T-helper 1 cell (primary cell): ENCODE measurements at places on chromosomes 4 and X.

GRCh38 chr4:185261946-185262345 lies 52.5 kb downstream of the SNX25 start:
- no peak for DNase-seq

DNA sequence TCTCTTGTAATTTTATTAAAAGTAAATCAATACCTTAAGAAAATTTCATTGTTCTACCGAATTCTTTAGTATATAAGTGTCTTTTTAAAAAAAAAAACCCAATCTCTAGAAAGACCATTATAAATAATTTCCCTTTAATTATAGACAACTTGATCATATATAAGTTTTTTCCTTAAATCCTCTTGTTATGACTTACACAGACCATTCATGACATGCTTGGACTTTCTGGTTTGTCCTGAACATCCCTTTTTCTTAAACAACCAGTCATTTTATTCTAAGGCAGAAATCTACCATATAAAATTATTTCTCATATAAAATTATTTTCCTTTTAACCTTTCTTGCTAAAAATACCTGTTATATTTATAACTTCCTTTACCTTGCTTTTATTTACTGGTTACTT lies 15.4 kb upstream of the FHDC1 start:
- DNase-seq, result no peak

- no peak for DNase-seq
Observed at GRCh38 chrX:30576881-30577280, 685 bp downstream of the TASL start.

DNA sequence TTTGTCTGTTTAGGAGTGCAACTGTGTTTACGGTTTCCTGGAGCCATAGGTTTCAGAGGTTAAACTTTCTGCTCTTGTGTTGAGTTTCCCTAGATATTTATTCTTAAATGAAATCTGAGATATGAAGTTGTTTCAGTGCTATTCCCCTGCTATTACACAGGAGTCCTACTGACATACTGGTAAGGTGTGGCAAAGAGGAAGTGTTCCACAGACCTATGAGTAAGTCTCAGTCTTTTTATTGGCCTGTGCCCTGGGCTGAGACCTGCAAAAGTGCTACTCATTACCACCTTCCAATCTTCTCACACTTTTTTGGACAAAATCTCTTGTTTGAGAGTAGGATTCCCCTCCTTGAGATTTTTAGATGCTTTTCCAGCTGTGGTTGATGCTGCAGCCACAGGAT lies 35.6 kb upstream of the MAGEA8 start:
- DNase-seq, result no peak

GRCh38 chr4:5893004-5893580 lies at the start of gene CRMP1:
Gene CRMP1 (minus strand): TSS chr4:5893086. CDS start chr4:5892969, 117 bp downstream.
- DNase-seq, result no peak

- DNase-seq, result no peak
Observed at GRCh38 chrX:148991502-148991901, 491.1 kb downstream of the AFF2 start.

DNA sequence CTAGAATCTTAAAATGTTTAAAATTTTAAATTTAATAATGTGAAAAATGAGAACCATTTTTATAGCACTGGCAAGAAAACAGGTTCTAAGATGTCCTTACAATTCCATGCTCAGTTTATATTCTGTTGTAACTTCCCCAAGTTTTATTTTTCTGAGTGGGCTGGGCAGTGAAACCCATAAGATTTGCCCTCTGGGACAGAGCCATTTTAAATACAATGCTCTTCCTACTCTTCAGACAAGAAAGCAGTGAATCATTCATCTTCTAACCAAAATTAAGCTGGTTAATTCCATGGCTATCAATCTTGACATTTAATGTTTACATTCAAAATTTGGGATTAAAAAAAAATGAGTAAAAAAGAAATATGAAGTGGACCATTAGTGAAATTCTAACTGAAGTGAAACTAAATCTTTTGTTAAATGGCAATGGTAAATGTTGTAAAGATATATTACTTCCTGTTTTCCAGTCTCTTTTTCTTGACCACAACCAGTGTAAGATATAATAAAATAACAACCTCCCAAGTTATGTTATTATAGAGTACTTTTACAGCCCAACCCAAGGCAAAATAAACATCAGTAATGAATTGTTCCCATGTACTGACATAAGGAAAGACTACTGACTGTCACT lies 37.2 kb upstream of the PTPN13 start:
- DNase-seq, result no peak

DNA sequence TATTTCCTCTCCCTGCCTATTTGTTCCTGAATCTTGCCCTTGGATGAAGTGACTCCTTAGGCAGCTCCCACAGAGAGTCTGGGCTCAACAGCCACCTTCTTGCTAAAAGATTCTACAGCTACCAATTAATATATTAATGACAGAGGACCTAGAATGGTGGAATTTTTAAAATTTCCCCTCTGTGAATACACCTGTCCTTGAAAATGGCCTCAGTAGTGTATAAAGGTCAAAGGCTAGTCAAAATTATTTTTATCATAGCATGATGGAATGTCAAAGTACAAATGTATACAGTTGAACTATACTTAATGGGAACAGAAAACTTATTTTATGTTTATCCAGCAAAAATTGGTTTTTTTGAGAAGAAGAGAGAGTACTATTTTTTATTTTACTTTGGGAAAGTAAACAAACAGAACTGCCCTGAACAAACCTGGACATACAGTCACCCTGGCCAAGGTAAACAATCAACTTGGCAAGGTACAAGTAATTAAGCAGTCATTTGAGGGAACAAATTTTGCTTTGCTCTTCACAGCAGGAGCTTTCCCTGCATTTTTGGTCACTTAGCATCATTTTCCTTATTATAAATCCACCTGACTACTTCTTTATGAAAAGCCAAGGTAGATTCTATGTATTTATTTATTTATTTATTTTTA lies 250.8 kb downstream of the INPP4B start:
- no peak for DNase-seq

DNA sequence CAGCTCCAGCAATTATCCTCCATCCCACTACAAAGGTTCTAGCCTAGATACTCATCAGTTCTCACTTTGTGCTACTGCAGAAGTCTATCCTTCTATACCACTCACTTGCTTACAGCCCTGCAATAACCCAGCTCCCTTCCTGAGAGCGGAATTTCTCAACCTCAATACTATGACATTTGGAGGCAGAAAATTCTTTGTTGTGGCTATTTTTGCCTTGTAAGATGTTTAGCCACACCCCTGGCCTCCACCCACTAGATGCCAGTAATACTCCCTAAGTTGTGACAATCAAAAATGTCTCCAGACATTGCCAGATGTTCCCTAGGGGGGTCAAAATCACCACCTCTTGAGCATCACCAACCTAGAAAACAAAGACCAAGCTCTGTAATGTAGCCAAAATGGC lies 149.5 kb downstream of the QDPR start:
- no peak for DNase-seq

DNA sequence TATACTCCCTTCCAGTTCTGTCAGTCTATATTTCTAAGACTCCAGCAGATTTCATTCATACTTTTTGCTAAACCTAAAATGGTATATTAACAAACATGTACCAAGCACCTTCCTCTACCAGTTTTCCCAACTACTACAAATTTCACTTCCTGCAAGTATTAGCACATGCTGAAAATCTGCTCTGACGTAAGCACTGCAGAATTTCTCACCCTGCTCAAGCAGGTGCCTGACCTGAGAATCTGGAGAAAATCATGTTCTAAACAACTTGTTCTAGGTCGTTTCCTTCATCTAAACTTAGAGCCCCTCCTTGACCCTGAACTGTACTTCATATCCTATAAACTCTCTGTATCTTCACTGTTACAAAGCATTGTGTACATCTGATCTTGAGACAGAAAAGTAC lies 380.7 kb upstream of the NOCT start:
- DNase-seq, result no peak

DNA sequence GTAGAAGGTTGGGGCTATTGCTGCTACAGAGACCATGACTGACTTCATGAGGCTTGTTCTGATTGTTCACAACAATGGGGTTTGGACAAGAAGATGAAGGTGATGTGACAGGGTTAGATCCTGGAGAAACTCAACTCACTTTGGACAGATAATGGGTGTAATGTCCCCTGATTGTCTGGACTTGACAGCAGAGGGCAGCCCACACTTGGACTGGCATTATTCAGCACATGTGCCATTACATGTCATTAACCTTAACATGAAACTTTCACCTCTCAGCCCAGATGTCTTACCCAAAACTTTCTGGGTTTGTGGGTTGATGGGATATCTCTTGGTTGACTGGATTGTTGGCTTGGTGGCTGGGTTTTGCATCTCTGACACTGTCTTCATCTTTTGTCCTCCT lies 101.5 kb downstream of the MXRA5 start:
- DNase-seq, result no peak

GRCh38 chr4:174430576-174430975 lies 91.7 kb downstream of the HPGD start:
- DNase-seq, result no peak
